ENCODE measurements at places on chromosomes 1 and 21.

- DNase-seq, result no peak
Observed at GRCh38 chr1:155250246-155250632, 5.0 kb downstream of the ENTREP3 start.

- no peak for DNase-seq
Observed at GRCh38 chr1:21896652-21897532, 40.2 kb downstream of the HSPG2 start.

- peak; percentile 47 for DNase-seq
Observed at GRCh38 chr1:77281491-77282186, at the start of gene AK5. AK5 (plus strand) TSS chr1:77282019; CDS start chr1:77282314, 295 bp downstream.

- DNase-seq, result no peak
Observed at GRCh38 chr1:33836911-33837310, 27.0 kb upstream of the HMGB4 start.

DNA sequence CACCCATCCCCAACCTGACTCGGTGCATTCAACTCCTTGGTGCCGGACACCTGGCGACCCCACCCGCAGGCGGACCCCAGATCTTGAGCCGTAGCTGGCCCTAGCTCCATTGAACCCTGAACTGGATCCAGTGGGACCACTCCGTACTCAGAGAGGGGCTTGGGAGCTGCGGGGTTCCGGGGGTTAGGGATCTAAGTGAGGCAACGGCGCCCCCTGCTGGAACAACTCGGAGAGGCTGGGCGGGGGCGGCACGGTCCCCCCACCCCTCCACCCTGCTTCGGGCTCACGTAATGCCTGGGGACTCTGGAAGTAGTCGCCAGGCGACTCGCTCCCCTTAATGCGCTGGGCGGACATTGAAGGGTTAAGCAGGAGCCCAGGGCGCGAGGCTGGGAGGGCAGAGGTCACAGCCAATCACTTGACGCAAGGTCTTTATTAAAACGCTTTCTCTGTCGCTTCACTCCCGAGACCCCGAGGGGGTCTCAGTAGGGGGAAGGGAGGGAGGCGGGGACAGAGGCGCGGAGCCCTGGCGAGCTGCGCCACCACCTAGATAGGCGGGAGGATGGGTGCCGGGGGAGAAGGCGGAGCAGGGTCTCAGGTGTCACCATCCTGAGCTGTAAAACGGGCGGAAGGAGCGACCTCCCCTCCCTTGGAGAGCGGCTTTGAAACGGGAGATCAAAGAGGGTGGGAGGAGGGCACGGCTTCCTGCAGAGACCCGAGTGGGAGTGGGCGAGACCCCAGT is 704 bp upstream of the CRABP2 start:
- peak; percentile 96 for DNase-seq

- DNase-seq, result peak; percentile 75
Observed at GRCh38 chr21:38219049-38219628, 37.7 kb upstream of the KCNJ15 start.

DNA sequence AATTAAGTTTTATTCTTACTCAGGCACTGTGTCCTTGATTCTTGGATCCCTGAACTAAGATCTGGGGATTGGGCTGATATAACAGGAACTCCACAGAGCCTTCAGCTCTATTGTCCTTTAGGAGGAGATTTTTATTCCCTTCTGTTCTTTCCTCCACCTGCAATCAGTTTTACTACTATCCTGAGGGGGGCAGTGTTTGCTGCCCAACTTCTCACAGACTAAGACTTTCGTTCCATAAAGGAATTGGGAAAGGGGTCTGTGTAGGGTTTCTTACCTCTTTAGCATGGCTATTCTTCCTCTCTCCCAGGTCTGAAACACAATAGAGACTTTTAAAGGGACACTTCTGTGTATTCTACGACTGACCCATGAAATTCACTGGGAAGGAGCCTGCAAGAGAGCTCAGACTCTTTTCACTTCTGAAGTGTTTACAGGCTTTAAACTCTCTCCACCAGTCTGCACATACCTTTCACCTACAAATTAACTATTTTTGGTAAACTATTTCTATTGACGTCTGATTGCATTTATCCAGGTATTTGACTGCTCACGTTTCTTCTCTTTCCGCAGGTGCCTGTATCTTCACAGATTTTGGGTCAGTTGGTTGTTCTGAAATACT is 103.3 kb upstream of the DEPDC1 start:
- no peak for DNase-seq

GRCh38 chr1:246577720-246578106 is 11.5 kb downstream of the CNST start:
- DNase-seq, result no peak

GRCh38 chr1:178023181-178023618 is 53.3 kb upstream of the SEC16B start:
- no peak for DNase-seq

DNA sequence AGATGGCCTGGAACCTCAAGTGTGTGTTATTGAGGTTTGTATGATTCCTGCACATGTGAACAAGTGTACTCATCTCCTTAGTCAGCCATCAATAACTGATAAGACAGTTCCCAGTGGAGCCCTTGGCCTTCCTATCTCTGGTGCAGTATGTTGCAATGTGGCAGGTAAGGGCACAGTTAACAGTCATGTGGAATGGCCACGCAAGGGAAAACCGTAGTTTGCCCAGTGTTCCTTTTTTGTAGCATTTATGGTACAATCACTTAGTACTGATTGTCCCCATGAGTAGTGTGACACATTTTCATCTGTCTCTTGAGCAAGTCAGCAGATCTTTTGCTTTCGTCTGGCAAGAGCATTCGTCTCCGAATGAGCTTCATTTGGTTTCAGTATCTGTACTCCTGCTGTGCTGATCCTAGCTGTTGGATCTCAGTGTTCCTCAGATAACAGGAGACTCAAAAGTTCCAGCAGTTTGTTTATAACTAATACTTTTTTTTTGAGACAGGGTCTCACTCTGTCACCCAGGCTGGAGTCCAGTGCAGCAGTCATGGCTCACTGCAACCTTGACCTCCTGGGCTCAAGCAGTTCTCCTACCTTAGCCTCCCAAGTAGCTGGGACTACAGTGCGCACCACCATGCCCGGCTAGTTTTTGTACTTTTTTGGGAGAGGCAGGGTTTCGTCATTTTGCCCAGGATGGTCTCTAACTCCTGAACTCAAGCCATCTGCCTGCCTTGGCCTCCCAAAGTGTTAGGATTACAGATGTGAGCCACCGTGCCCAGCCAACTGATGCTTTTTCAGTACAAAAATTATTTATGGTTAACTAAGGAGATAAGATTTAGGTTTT is 8.2 kb downstream of the CTPS1 start:
- no peak for DNase-seq

- no peak for DNase-seq
Observed at GRCh38 chr1:22508991-22509390, 54.3 kb upstream of the EPHA8 start.

- DNase-seq, result no peak
Observed at GRCh38 chr1:53465023-53465957, 6.1 kb downstream of the DMRTB1 start.

DNA sequence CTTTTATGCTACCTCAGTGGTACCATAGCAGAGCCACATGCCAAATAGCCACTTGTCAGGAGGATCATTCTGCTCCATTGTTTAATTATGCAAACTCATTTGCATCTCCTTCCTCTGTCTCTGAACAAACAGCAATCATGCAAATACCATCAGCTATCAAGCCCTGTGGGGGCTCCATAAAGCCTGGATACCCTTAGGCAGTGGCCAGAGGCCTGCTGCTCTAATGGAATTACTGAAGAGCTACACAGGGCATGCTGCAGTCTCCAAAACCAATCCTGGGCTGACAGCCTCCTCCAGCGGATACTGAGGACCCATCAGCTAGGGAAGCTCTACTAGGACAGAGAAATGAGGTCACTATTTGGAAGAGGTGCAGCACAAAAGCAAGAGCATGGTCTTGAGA is 376.3 kb downstream of the KCNH1 start:
- DNase-seq, result no peak

DNA sequence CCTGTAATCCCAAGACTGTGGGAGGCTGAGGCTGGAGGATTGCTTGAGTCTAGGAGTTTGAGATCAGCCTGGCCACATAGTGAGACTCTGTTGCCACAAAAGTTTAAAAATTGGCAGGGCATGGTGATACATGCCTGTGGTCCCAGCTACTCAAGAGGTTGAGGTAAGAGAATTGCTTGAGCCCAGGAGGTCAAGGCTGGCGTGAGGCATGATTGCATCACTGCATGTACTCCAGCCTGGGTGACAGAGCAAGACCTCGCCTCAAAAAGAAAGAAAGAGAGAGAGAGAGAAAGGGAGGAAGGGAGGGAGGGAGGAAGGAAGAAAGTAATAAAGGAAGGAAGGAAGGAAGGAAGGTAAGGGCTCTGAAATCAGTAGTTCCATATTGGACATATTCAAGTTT is 25.0 kb downstream of the GLUL start:
- no peak for DNase-seq

DNA sequence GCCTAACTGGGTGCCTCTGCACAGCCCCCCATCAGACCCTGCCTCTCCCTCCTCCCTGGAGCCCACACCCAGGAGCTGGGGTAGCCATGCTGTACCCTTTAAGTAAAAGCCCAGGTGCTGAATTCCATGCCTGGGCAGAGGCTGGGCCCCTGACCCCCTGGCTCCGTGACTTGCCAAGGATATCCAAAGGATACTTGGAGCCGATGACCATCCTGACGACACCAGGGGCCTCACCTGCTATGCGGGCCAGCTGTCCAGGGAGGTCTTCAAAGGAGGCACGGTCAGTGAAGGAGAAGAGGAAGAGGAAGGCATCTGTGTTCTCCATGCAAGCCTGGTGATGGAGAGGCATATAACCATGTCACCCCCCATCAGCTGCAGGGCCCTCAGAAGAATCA is 4.7 kb downstream of the CPLANE2 start:
- no peak for DNase-seq

DNA sequence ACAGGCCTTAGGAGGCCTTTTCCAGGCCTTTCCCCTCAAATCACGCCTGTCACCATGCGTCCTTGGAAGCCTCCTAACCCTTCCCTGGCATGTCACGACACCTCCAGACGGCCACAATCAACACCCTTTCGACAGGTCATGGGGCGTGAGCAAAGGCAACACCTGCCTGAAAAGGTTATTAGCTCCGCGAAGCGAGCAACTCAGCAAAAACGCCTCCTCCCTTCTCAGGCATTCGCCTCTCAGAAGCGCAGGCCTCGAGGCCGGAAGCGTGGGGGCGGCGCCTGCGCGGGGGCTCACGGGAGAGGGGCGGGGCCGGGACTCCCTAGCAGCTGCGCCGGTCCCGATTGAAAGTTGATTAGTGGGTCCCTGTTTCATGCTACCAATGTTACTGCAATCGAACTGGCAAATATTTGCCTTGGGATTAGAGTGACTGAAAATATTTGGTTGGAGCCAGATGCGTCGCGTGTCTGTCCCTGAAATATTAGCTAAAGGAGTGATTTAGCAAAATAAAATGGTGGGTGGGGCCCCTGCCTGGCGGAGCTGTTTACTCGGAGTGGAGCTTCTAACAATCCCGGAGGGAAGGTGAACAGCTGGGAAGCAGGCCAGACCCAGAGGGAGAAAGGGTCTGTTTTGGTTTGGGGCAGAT is 44.9 kb downstream of the GFI1 start:
- no peak for DNase-seq

- DNase-seq, result no peak
Observed at GRCh38 chr21:28283641-28284490, 708.8 kb downstream of the LTN1 start.

DNA sequence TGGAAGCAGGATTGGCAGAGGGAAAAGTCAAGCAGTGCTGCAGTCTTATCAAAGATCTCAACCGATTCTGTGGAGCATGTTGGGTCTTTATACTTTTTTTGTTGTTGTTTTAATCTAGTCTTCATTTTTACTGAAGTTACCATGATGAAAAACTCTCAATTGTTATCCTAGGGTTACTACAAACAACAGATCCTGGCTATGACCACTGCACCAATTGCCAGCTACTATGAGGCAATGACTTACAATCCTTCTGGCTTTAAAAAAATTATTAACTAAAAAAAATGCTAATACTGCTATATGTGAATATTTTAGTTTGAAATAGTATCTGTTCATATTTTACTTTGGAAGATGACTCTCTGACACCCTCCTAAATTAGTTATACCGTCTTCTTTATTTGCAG is 145.9 kb downstream of the CNIH3 start:
- DNase-seq, result no peak

GRCh38 chr1:87826681-87827251 is 498.1 kb downstream of the LMO4 start:
- no peak for DNase-seq

DNA sequence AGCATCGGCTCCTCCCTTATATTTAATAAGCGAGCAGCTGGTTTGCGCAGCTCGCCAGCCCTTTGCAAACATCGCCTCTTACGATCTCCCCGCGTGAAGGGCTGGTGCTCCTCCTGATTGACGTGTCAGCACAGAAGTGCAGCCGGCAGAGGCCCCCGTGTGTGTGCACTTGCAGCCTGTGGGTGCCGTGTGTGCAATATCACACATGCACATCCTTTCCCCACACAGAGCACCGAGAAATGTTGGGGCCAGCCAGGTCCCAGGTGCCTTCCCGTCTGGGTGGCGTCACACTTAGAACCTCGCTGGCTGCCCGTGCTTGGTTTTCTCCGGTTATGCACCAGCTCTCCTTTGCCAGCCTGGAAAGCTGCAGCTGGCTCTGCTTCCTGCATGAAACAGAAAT is 126.6 kb upstream of the AJAP1 start:
- DNase-seq, result no peak

- no peak for DNase-seq
Observed at GRCh38 chr1:99363531-99363930, 99.2 kb downstream of the PLPPR4 start.

DNA sequence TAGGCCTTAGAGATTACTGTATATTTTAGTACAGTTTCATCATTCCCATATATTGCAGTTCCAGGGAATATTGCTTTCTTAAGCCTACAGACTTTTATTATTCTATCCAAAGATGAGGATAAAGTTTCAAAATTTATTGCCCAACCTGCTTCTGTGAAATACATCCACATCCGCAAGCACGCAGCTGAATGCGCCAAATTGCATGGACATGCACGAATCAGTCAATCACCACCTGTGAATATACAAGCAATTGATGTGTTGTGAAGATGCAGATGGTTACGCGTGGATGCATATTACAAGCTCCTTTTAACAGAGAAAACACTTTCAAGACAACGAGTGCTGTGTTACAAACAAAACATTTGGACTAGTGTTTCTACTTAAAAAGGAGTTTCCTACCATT is 577.8 kb upstream of the PLXNA2 start:
- no peak for DNase-seq

Measured in neural crest cell (in vitro differentiated cells).